ENCODE measurements at places on chromosomes 4 and X.

DNA sequence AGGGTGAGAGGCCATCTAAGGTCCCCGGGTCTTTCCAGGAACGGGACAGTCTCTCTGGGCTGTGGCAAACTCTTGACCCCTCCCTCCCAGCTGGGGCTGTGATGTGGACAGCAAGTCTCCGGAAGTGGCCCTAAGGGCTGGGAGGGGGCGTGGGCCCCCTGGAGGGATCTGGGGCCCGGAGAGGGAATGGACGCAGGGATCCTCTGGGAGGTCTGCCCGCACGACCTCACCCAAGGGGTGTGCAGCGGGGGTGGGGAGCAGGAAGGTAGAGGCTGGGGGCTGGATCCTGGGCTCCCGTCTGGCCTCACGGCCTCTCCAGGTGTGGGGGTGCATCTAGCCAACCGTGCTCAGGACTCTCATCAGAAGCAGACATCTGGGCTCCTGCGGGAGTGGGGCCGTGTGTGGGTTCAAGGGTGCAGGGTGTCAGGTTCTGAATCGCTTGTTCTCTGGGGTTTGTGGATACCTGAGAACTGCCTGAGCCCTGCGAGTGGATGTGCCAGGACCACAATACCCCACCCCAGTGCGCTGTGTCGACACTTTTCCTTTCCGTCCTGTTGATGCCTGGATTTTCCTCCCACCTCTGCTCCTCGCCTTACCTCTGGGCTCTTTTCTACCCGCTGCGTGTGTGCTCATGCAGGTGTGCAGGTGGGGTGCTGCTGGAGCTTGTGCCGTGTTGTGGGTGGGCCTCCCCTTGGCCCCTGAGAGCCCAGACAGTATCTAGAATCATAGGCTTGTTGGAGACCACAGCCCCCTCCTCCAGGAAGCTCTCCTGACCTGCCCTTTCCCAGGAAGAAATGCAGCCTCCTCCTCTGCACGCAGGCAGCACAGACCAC is 915 bp downstream of the CPZ start:
- DNase-seq = no peak

DNA sequence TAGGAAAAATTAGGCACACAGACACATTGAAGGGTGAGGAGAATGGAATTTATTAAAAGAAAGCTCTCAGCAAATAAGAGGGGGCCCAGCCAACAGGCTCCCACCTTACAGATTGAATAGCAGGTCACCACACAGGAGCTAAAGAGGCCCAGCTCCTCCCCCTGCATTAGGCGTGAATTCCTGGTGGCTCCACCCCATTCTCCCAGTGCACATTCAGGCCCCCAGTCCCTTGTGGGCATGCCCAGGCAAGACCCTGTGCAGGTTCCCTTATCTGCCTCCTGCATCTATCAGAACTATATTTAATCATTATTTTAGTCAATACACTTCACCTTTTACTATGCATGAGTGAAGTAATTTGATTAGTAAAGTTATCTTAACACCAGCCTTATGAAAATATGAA is 856.3 kb upstream of the NDST4 start:
- no peak for DNase-seq

DNA sequence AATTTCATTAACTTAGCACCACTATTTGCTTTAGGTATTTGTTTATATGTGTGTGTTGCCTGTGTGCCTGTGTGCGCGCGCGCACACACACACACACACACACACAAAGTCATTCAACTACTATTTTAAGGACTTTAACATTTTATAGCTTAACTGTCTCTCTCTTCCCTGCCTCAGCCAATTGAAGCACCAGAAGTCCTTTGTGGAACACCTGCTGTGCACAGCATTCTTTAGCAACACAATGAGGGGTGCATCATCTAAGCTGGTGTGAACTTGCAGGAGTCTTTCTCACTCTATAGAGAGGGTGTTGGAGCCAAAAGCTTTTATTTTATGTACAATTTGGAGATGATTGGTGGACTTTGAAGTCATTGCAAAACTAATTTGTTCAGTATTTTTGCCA is 31.3 kb downstream of the SLIT2 start:
- DNase-seq = no peak

DNA sequence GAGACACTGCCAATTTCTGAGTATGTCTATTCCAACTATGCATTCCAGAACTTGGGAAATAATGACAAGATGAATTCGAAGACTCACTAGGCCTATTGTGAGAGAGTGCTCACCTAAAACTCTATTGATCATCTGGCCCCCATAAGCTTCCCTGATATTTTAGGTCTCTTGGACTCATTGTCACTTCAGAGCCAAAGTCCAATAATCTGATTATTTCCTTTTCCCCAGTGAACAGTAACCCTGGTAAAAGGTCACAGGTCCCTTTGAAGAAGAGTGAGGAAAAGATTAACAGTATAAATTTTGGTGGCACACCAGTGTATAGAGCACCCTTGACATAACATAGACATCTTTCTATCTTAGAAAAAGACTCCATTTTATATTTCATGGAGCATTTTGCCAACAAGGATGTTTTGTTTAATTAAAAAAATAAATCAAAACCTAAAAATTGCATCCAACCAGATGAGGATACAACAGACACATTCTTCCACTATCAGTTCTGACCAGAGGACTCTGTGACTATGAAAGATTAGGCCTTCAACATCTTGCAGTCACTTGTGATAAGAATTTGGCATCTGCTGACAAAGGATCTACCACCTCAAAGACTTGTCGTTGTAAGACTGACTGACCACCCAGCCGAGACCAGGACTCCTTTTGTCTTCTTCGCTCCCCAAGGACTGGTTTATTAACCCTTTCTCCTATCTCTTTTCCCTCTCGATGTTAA is 191.9 kb downstream of the MAB21L2 start:
- no peak for DNase-seq

- no peak for DNase-seq
Observed at GRCh38 chr4:1992468-1993168, 16.2 kb downstream of the NELFA start.

GRCh38 chr4:40825014-40825838 is 75.5 kb downstream of the NSUN7 start:
- no peak for DNase-seq

DNA sequence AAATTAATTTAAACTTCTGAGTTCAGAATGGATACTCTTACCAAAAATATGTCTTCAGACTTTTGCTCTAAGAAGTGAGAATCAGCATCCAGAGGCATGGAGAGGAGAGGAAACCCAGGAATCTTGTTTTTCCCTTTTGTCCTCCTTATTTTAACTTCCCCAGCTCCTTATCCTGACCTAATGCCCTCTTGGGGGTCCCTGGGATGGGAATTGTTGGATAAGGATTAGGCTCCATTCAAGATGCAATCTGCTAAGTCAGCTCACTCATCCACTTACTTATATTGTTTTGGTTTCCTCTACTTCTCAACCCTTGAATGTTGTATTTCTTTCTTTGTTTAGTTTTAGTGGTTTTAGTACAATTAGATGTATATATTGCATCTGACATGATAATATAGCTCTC is 208.4 kb upstream of the PCDH7 start:
- DNase-seq = no peak

- no peak for DNase-seq
Observed at GRCh38 chr4:47553329-47554125, 68.5 kb downstream of the ATP10D start.

DNA sequence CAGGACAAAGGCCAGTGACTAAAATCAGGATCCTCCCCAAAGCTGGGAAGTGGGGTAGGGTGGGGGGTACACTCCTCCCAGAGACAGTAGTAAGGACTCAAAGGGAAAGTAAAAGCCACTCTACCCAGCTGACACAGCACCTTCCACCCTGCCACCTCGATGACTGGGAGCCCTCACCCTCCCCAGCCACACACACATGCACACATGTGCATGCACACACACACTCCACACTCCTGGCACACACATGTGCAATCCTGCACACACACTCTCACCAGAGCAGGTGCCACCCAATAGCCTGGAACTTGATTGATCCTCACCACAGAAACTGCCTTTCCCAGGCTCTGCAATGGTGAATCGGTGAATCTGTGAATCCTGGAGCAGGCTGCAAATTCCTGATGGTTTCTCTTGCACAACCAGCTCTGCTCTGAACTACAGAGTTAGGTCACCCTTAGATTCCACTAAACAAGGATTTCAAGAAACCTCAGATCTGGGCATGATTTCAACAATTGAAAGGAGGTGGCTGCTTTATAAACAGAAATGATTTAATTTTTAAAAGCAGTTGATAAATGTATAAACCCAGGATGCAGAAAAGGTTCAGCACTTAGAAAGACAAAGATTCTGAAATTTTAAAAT is 21.5 kb downstream of the AMOT start:
- DNase-seq = no peak

- DNase-seq = no peak
Observed at GRCh38 chr4:10715696-10716095, 31.1 kb upstream of the CLNK start.

GRCh38 chr4:71602289-71602900 is 181.5 kb downstream of the GC start:
- no peak for DNase-seq

DNA sequence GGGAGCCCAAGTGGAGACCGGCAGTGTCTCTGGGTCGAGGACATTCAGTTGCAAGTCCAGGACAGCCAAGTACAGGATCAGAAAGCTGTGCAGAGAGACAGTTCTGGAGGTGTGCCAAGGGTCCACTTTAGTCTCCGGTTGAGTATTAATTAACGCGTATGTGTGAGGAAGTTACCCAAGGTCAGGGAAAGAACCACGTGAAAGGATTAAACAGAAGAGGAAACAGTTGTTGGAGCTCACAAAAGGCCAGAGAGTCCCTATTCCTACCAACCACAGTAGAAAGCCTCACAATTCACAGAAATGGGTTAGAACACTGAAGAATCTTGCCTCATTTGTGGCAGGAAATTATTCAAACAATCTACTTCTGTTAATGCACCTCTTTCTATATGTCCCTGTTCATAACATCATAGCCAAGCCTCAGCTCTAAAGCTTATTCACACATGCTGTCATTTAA is 17.9 kb upstream of the NSUN7 start:
- DNase-seq = no peak

- DNase-seq = no peak
Observed at GRCh38 chr4:15771216-15772058, 6.7 kb upstream of the CD38 start.

GRCh38 chrX:51891821-51892551 is 1.4 kb upstream of the MAGED1 start:
- DNase-seq = no peak

GRCh38 chr4:127843704-127844600 is 36.7 kb upstream of the PLK4 start:
- no peak for DNase-seq

GRCh38 chr4:78661921-78662521 is 110.5 kb downstream of the ANXA3 start:
- DNase-seq = no peak

- DNase-seq = no peak
Observed at GRCh38 chr4:111689214-111689613, 456.0 kb upstream of the FAM241A start.

GRCh38 chr4:124423160-124423559 is 289.4 kb downstream of the ANKRD50 start:
- DNase-seq = no peak
